SW480 (cell line): ENCODE measurements at places on chromosomes 3 and 15.
A peak's percentile ranks its signal among the peaks of the same experiment; 100 is the strongest.

DNA sequence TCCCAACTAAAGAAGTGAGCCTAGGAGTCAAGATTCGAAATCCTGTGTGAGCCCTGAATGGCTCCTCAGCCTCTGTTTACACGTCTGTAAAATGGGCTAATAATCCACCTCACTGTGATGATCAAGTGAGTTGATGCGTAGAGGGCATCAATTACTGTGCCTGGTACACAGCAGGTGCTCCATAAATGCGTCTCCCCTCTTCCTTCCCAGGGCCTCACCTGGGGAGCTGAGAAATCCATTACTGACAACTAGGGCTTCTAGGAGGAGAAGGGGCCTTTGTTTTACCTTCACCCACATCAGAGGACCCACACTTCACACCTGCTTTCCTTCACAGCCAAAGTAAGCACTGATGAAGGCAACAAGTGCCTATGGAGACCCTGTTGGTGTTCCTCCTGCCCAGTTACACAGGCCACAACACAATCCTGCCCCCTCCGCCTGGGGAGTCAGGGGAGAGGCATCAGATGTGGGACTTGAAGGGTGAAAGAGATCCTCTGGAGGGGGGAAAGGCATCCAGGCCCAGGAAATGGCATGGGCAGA, 1.4 kb downstream of the CIB2 start:
- DNase-seq, result no peak

DNA sequence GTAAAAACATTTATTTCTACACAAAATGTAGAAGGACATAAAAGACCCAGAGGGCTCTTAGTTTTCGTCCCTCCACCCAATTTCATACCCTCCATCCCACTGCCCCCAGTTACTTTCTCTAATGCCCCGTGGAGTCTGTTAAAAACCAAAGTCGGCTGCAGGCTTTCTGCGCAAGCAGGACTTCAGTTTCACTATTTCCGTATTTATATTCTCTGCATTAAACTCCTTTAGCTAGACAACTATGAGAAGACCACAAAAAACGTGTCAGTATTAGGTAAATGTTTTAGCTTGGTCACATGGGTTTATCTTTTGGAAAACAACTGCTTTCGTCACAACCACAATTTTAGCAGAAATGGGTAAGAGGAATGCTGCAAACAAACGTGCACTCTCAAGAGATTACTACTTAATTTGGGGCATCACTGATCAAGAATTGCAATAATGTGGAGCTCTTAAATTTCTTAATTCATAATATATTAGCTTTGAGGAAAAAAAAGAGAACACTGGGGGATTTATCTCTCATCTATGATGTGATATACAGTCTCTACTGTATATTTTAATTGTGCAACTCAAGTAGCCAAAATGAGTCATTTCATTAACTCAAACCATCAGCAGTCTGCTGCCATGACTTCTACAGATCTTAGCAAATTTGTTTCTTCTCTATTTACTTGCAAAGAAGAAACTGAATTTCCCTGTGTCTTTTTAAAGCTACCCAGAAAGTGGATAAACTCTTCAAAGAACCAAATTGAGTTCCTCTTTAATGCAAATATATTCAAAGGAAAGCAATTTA, 740 bp upstream of the NSMCE3 start:
- no peak for DNase-seq

DNA sequence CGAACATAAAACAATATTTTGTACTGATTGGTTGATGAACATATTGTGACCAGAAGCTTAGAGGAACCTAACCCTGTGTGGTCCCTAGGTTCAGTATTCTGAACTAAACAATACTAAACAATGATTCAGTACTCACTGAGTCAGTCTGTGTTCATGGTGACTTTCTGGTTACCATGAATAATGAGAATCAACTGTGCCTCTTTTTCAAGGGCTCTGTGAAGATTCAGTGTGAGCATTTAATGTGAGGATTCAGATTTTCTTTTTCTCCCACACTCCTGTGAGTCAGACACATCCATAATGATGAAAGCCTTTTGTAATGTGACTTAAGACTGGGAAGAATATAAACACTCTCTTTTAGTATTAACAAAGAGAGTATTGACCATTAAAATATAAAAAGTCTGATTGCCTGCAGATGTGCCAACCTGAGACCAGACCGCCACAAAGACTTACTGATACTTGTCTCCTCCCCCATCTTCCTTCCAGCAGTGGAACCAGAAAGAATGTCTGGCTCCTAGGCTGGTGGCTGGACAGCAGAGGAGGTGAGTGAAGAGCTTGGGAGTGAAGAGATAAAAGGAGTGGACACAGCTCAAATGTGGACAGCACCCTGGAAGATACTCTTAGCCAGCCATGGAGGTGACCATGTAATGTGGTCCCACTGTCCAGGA, 17.6 kb upstream of the ACTL6A start:
- DNase-seq, result peak; percentile 22

- no peak for DNase-seq
Measured at GRCh38 chr3:113177526-113177925, 33.8 kb upstream of the BOC start.

DNA sequence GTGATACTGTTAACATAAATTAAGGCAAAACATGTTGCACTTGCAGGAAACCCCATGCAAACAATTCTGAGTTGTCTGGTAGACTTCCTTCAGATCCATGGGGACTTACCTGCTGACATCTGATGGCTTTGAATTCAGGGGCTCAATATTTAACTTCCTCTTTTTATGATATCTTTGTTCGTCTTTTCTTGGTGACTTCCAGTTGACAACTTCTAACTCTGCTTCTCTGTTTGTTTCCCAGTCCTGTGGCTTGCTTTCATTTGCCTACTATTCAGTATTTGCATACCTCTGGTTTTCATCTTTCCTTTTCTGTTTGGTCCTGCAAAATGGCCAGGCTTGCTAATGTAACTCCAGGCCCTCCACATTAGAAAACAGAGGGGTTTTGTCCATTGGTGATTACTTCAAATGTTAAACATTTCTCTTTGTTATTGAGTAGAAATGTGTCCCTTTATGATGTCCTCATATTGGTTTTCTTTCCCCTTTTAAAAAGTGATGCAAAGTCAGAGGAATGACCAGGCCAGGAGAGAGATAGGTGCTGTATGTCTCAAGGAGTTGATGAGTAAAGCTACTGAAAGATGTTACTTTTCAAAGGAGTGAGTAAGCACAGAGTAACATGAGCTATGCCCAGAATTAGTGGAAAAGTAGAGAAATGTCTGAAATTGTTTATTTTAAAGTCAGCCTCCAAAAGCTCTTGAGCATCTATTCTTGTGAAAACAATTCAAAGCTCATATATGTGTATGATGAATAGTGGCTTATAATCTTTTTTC, 335.9 kb downstream of the LPP start:
- no peak for DNase-seq

DNA sequence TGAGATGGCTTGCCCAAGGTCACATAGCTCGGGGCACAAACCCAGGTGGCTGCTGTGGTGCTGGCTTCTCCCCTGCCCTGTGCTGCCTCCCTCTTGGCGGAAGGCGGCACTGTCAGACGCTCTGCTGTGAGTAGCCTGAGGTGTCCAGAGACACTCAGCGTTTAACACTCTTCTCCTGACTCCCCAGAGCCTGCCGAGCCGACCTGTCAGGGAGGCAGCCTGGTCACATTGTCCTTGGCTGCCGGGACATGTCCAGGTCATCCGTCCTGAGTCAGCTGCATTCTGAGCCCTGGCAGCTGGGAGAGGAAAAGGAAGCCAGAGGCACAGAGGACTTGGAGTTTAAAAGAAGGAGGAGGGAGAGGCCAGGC, 4.7 kb downstream of the LMAN1L start:
- DNase-seq, result no peak

- DNase-seq, result no peak
Measured at GRCh38 chr3:48672522-48672921, 9.8 kb upstream of the CELSR3 start.

DNA sequence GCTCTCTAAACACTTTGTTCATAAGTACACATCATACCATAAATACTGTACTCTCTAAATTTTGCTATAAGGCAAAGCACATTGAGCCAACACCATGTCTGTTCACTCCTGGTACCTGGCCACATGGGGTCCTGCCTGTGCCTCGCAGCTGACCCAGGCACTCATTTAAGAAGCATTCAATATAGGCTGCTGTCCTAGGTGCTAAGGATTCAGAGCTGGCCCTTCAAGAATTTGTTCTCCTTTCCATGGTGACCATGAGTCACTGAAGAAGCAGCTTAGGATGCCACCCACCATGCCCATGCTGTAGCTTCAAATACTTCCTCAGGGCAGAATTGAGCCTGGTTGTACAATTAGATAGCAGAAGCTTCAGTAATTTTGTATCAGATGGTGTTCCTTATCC, 119.2 kb upstream of the ZBED2 start:
- DNase-seq, result peak; percentile 36

GRCh38 chr15:93088200-93088980, 621 bp downstream of the RGMA start:
- peak; percentile 27 for DNase-seq

DNA sequence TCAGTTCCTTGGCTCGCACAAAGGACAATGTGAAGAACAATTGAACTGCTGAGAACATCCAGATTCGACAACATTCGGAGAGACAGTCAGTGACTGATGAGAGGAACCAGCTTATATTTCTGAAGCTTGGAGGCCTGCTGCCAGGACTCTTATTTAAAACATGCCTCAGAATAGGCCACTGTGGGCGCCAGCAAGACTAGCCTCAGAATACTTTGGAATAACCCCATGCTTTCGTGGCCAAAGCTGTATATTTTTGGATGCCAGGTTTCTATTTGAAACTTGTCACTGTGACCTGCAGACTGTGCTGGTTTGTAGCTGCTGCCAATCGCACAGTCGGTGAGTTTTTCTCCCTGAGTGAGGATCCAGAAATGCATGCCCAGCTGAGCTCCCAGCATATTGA, 129.9 kb upstream of the UBE3A start:
- DNase-seq, result no peak

DNA sequence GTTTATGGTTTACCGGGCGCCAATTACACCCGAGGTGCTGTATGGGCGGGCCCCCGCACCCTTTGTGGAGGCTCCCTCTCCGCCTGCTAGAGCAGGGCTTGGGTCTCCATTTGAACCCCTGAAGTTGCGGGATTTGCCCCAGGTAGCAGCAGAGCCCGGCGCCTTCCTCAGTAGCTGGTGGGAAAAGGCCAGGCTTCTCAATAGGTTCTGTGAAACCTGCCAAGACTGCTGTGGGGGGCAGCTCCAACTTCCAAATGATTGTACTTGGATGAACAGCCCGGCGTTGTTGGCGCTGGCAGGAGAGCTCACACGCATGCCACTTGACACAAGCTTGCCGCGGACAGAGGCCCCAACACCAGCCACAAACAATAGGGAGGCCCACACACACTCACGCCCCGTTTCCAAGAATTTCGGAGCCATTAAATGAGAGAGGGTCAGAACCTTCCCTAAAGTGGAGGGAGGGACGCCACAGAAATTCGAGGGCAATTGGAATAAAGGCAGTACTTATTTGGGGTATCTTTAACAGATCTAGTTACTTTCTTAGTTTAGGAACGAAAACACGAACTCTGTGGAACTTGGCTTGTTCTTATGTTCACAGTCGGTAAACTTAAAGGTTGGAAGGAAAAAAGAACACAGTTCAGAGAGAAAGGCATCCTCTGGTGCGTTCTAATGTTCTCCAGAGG, 1.4 kb downstream of the EPHB3 start:
- DNase-seq, result no peak
